ENCODE measurements at places on chromosomes 3 and 15. TPM values are rescaled to one million over a fixed set of nuclear protein-coding genes. Genes with fewer than 3 reads are reported as not detected.

TGM5 gene
- not detected for total RNA-seq

ADIPOQ gene
- 8.2 TPM for total RNA-seq

NR1I2 gene
- not detected for total RNA-seq

C3orf85 gene
- total RNA-seq: not detected

CCR9 gene
- not detected for total RNA-seq

NMB gene
- total RNA-seq: 18.8 TPM

IL5RA gene
- total RNA-seq: not detected

PP2D1 gene
- not detected for total RNA-seq

CCDC39 gene
- not detected for total RNA-seq

OSBPL10 gene
- 169 TPM for total RNA-seq

TWF2 gene
- 162 TPM for total RNA-seq

- no peaks in the 10 kb centered on the region for H3K27me3 ChIP-seq
- no peak overlapping the region for H3K27ac ChIP-seq
- H3K36me3 ChIP-seq: no peaks in the 10 kb centered on the region
- no peak overlapping the region for H3K4me3 ChIP-seq
- peaks cover 14% of the 10 kb centered on the region for H3K4me1 ChIP-seq
- no peak for DNase-seq
Observed at GRCh38 chr15:52256930-52257733, 38.5 kb downstream of the MYO5C start.

DNA sequence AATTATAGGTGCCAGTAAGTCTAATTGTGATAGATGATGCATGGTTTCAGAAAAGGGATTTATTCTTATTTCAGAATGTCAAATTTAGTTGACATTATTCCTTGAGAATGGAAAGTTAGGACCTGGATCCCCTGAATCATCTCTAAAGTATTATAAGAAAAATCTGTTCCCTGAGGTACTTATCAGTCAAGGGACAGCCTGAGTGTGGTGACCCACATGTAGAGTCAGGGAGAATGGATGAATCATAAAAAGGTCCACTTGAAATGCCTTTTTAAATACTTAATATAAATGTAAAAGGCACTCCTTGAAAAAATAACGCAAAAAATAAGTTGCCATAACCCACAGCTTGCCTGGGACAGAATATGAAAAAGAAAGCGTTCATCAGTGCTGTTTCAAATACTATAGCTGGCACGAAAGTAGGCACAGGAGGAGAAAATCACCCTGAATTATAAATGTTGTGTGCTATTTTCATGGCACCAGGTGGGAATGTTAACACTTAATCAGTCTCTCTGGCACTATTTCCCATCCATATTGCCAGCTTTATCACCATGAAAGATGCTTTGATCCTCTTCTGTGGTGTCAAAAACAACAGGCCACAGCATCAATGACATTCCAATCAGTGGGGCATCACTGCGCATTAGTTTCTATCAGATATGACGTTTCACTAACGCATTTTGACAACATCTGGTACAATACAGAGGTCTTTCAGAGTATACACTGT lies 208.5 kb downstream of the EPHA3 start:
- no peak overlapping the region for H3K27ac ChIP-seq
- H3K36me3 ChIP-seq: no peaks in the 10 kb centered on the region
- no peak overlapping the region for H3K4me3 ChIP-seq
- no peaks in the 10 kb centered on the region for H3K27me3 ChIP-seq
- no peaks in the 10 kb centered on the region for H3K4me1 ChIP-seq
- DNase-seq: no peak

GRCh38 chr3:193271101-193271840 lies 30.2 kb downstream of the PLAAT1 start:
- no peaks in the 10 kb centered on the region for H3K36me3 ChIP-seq
- no peak overlapping the region for H3K4me3 ChIP-seq
- no peak overlapping the region for H3K27ac ChIP-seq
- DNase-seq: no peak

GRCh38 chr3:24730173-24730572 lies 235.5 kb upstream of the THRB start:
- DNase-seq: no peak
- H3K27me3 ChIP-seq: no peaks in the 10 kb centered on the region
- H3K4me3 ChIP-seq: no peak overlapping the region
- H3K27ac ChIP-seq: no peak overlapping the region
- H3K36me3 ChIP-seq: no peaks in the 10 kb centered on the region

- H3K4me3 ChIP-seq: no peak overlapping the region
- no peaks in the 10 kb centered on the region for H3K36me3 ChIP-seq
- H3K27ac ChIP-seq: no peak overlapping the region
- H3K27me3 ChIP-seq: no peaks in the 10 kb centered on the region
- DNase-seq: no peak
Observed at GRCh38 chr3:14687360-14687759, 12.4 kb downstream of the C3orf20 start.

DNA sequence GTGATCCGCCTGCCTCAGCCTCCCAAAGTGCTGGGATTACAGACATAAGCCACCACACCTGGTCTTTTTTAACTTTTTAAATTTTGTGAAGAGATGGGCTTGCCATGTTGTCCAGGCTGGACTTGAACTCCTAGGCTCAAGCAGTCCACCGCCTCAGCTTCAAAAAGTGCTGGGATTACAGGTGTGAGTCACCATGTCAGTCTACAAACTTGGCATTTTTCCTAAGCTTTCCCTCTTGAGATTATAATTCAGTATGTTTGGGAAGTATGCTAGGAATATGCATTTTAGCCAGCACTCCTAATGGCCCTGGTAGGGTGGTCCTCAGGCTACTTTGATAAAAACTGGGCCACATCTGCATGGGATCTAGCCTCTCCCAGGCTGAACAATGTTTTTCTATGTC lies 4.4 kb downstream of the WDR73 start:
- no peak for DNase-seq
- peaks cover 76% of the 10 kb centered on the region for H3K36me3 ChIP-seq
- peaks cover 24% of the 10 kb centered on the region for H3K4me1 ChIP-seq

DNA sequence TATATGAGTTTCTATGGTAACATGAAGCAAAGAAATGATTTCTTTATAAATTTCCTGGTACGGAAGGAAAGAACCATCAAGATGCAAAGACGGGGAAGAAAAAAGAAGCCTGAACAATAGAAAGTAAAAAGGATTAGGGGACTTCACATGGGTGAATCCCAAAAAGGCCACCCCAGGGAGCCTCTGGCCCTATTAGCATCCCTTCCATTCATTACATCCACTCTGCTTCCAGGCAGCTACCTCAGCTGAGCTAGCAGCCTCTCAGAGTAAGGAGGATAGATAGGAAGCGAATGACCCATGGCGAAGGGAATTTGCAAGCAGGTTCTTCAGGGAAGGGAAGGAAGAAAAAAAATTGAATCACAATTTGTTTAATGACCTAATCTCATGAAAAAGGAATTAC lies 81.6 kb downstream of the GABRB3 start:
- H3K36me3 ChIP-seq: no peaks in the 10 kb centered on the region
- DNase-seq: no peak
- H3K4me1 ChIP-seq: no peaks in the 10 kb centered on the region
- no peak overlapping the region for H3K27ac ChIP-seq

GRCh38 chr3:151437906-151438305 lies 23.0 kb downstream of the IGSF10 start:
- no peak for DNase-seq
- no peaks in the 10 kb centered on the region for H3K27me3 ChIP-seq
- no peaks in the 10 kb centered on the region for H3K4me1 ChIP-seq
- no peak overlapping the region for H3K27ac ChIP-seq
- no peaks in the 10 kb centered on the region for H3K36me3 ChIP-seq

GRCh38 chr3:196902296-196902695 lies 34.6 kb downstream of the SENP5 start:
- H3K27ac ChIP-seq: no peak overlapping the region
- no peak overlapping the region for H3K4me3 ChIP-seq
- H3K27me3 ChIP-seq: no peaks in the 10 kb centered on the region
- no peaks in the 10 kb centered on the region for H3K4me1 ChIP-seq

DNA sequence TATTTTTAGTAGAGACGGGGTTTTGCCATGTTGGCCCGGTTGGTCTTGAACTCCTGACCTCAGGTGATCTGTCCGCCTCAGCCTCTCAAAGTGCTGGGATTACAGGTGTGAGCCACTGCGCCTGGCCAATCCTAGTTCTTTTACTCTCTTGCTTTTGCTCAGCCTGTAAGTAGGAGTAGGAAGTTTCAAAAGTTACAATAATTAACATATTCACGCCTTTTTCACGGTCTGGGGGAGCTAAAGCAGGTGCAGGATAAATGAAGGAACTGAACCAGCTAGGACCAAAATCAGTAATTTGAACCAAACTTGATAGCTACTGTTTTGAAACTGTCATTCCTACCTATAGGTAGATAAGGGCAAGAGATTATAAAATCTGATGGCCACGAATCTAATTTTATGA lies 98.5 kb downstream of the CACNA1D start:
- H3K4me3 ChIP-seq: no peak overlapping the region
- no peaks in the 10 kb centered on the region for H3K4me1 ChIP-seq
- no peak for DNase-seq
- H3K36me3 ChIP-seq: no peaks in the 10 kb centered on the region
- no peaks in the 10 kb centered on the region for H3K27me3 ChIP-seq
- H3K27ac ChIP-seq: no peak overlapping the region

- no peak overlapping the region for H3K27ac ChIP-seq
- no peaks in the 10 kb centered on the region for H3K27me3 ChIP-seq
- no peak overlapping the region for H3K4me3 ChIP-seq
- H3K4me1 ChIP-seq: peaks cover 6% of the 10 kb centered on the region
- no peaks in the 10 kb centered on the region for H3K36me3 ChIP-seq
- no peak for DNase-seq
Observed at GRCh38 chr3:167728176-167728575, 6.5 kb downstream of the PDCD10 start.

- no peak for DNase-seq
- H3K4me1 ChIP-seq: no peaks in the 10 kb centered on the region
- H3K27ac ChIP-seq: no peak overlapping the region
- no peaks in the 10 kb centered on the region for H3K27me3 ChIP-seq
- no peak overlapping the region for H3K4me3 ChIP-seq
Observed at GRCh38 chr3:56689303-56689702, 6.2 kb upstream of the TASOR start.

GRCh38 chr3:134110963-134111362 lies 81.2 kb upstream of the SLCO2A1 start:
- no peaks in the 10 kb centered on the region for H3K4me1 ChIP-seq
- H3K27me3 ChIP-seq: no peaks in the 10 kb centered on the region
- H3K36me3 ChIP-seq: no peaks in the 10 kb centered on the region
- no peak overlapping the region for H3K4me3 ChIP-seq

GRCh38 chr3:116863822-116864589 lies 154.4 kb downstream of the TUSC7 start:
- DNase-seq: no peak
- peak overlapping the region; percentile 57 for H3K4me3 ChIP-seq
- H3K27ac ChIP-seq: no peak overlapping the region
- no peaks in the 10 kb centered on the region for H3K36me3 ChIP-seq

GRCh38 chr3:82927309-82928253 lies 1166.1 kb upstream of the GBE1 start:
- DNase-seq: no peak
- H3K4me1 ChIP-seq: no peaks in the 10 kb centered on the region
- H3K27ac ChIP-seq: no peak overlapping the region

GRCh38 chr3:195908694-195909581 lies 587 bp upstream of the TNK2 start:
- H3K27me3 ChIP-seq: no peaks in the 10 kb centered on the region
- no peak overlapping the region for H3K27ac ChIP-seq
- H3K4me1 ChIP-seq: peaks cover 13% of the 10 kb centered on the region
- H3K36me3 ChIP-seq: no peaks in the 10 kb centered on the region
- DNase-seq: no peak
- peak overlapping the region; percentile 84 for H3K4me3 ChIP-seq

GRCh38 chr3:158295771-158296170 lies 185.9 kb downstream of the RSRC1 start:
- no peak for DNase-seq
- no peak overlapping the region for H3K4me3 ChIP-seq
- H3K27ac ChIP-seq: no peak overlapping the region
- H3K36me3 ChIP-seq: no peaks in the 10 kb centered on the region

DNA sequence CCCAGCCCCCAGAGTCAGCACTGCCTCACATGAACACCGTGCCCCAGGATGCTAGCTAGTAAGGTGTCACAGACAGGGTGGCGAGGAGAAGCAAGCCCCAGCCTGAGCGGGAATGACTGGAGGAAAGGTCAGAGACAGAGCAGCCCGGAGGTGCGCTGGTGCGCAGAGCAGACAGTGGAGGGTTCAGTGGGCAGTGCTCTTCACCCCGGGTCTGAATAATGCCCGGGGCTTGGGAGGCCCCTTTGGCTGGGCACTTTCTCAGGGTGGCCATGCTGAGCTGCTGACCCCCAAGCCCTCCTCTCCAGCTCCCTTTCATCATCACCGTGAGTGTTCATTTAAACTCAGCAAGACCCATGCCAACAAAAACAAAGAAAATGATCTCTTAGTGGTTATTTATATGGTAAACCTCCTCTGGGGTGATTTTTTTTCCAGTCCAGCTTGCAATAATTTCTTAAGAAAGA lies 110.8 kb downstream of the VGLL4 start:
- DNase-seq: no peak
- H3K27me3 ChIP-seq: no peaks in the 10 kb centered on the region
- H3K36me3 ChIP-seq: no peaks in the 10 kb centered on the region
- H3K4me1 ChIP-seq: peaks cover 20% of the 10 kb centered on the region
- H3K27ac ChIP-seq: peak overlapping the region; percentile 10

DNA sequence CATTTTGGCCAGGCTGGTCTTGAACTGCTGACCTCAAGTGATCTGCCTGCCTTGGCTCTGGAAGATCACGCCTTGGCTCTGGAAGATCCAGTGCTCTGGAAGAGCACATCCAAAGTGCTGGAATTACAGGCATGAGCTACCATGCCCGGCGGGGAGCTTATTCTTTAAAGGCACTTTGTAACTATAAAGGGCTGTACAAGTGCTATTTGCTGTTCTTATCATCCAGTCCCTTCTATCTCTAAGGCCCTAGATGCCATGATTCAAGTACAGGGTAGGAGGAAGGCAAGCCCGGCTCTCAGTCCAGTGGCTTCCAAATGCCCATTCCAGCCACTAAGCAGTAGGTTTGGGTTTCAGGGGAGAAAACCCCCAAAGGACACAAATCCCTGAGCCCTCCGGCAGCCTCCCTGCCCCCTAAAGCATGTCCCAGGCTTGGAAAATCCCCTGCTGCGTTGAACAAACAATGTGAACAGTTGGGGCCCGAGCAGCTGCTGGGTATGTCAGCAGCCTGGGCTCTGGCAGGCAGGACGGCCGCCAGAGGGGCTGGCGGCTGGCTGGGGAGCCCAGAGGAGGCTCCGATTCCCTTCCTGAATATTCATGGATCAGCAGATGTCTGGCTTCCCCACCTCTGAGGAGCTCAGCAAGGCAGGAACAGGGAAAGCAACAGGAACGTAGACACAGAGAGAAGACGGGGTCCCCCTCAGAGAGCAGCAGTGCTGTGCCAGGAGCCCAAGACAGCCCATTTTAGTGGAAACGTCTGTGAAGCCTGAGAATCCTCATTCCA lies 7.7 kb downstream of the IGDCC4 start:
- no peak overlapping the region for H3K27ac ChIP-seq
- no peaks in the 10 kb centered on the region for H3K36me3 ChIP-seq
- no peaks in the 10 kb centered on the region for H3K4me1 ChIP-seq
- H3K27me3 ChIP-seq: no peaks in the 10 kb centered on the region
- no peak overlapping the region for H3K4me3 ChIP-seq

DNA sequence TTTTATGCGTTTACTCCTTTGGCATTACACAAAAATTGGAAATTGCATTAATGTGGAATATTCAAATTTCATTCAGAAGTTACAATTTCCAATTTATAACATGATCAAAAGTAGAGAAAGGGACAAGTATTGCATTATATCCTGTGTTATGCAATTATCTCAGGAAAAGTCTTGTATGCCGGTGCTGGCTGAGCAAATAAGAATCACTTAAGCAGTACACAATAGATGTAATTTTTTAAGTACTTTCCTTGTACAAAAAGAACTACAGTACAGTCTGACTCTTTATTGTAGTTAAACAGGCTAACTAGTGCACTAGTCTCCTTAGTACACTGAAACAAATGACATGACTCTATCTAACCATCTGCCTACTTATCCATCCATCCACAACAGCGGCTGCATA lies 493.2 kb upstream of the KCNMB2 start:
- H3K4me3 ChIP-seq: no peak overlapping the region
- no peaks in the 10 kb centered on the region for H3K27me3 ChIP-seq
- no peaks in the 10 kb centered on the region for H3K4me1 ChIP-seq
- no peaks in the 10 kb centered on the region for H3K36me3 ChIP-seq
